Esophagus muscularis mucosa (tissue), 4 donors: ENCODE measurements at places on chromosomes 11 and 22.

DNA sequence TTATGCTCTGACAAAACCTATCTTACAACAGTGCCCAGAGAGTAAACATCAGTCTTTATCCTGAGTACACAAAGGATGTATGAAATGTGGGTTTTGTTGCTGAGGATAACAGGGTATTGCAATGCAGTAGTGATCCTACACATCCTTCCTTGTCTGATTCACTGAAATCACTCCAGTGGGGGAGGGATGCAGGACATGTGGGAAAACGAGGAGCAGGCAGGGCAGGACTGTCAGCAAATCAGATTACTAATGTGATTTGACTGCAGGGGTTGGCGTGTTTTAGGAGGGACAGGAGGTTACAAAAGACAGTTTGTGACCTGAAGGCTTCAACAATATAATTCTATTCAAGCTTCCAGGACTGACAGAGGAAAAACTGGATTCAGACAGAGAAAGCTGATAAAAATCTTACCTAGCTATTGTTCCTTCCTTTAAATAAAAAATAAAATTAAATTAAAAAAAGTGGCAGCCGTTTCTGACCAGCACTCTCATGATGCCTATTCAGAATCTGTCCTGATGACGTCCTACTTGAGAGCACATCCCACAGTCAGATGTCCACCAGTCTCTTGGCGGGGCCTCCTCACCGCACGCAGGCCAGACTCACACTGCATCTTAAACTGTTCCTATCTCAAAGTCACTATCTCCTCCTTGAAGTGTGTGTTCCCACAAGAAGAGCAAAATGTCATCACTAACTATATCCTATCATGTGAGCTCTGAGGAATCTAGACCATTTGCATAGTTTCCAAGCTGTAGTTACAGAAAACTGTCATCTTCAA lies 50.6 kb upstream of the MN1 start:
- no peak overlapping the region for H3K4me3 ChIP-seq
- no peaks in the 10 kb centered on the region for H3K27me3 ChIP-seq
- peak; percentile 50 for DNase-seq
- H3K4me1 ChIP-seq: peaks cover 13% of the 10 kb centered on the region

GRCh38 chr11:128416976-128417375 lies 170.4 kb downstream of the ETS1 start:
- peak overlapping the region; percentile 63 for H3K27ac ChIP-seq
- no peak overlapping the region for H3K4me3 ChIP-seq
- no peaks in the 10 kb centered on the region for H3K27me3 ChIP-seq
- H3K36me3 ChIP-seq: no peaks in the 10 kb centered on the region
- H3K4me1 ChIP-seq: peaks cover 3% of the 10 kb centered on the region
- no peak for DNase-seq

- H3K27ac ChIP-seq: no peak overlapping the region
- no peaks in the 10 kb centered on the region for H3K36me3 ChIP-seq
- no peak overlapping the region for H3K4me3 ChIP-seq
Observed at GRCh38 chr11:59243633-59244032, 30.9 kb upstream of the MPEG1 start.

GRCh38 chr22:43276321-43276720 lies 66.9 kb downstream of the SCUBE1 start:
- no peak overlapping the region for H3K27ac ChIP-seq
- no peak for DNase-seq
- H3K4me3 ChIP-seq: no peak overlapping the region
- peaks cover 28% of the 10 kb centered on the region for H3K4me1 ChIP-seq
- no peaks in the 10 kb centered on the region for H3K36me3 ChIP-seq
- no peaks in the 10 kb centered on the region for H3K27me3 ChIP-seq

- H3K4me1 ChIP-seq: peaks cover 9% of the 10 kb centered on the region
- H3K27ac ChIP-seq: no peak overlapping the region
- H3K27me3 ChIP-seq: no peaks in the 10 kb centered on the region
- no peak overlapping the region for H3K4me3 ChIP-seq
Observed at GRCh38 chr11:103844327-103845215, 191.9 kb upstream of the DDI1 start.

DNA sequence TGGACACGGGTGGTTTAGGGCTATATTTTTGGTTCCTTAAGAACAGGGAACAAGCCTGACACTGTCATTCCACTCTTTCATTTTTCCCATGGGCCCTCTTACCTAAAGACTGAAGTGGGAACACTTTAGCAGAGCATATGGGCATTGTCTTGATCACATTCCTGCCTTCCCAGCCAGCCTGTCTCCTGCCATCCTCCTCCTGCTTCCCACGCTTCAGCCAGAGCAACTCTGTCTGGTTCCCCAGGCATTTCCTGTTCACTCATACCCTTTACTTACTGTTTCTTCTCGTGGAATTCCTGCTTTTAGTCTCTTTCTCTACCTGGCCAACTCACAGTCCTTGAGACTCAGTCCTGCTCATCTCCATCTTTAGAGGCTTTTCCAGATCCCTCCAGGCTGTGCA lies 22.8 kb downstream of the MRPL16 start:
- DNase-seq: no peak
- no peaks in the 10 kb centered on the region for H3K27me3 ChIP-seq
- no peak overlapping the region for H3K4me3 ChIP-seq
- no peak overlapping the region for H3K27ac ChIP-seq
- H3K36me3 ChIP-seq: peaks cover 61% of the 10 kb centered on the region

DNA sequence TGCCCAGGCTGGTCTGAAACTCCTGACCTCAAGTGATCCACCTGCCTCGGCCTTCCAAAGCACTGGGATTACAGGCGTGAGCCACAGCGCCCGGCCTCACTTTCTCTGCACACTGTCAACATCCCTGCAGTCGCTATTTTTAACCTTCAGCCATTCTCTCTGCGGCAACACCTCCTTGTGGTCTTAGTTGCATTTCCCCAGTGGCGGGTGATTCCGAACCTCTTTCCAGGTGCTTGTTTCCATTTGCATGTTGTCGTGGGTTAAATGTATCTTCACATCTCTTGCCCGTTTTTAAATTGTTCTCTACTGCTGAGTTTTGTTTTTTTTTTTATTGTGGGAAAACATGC lies 2.2 kb upstream of the SCT start:
- peaks cover 27% of the 10 kb centered on the region for H3K27me3 ChIP-seq
- no peak for DNase-seq
- peak overlapping the region; percentile 69 for H3K27ac ChIP-seq
- peaks cover 5% of the 10 kb centered on the region for H3K36me3 ChIP-seq

DNA sequence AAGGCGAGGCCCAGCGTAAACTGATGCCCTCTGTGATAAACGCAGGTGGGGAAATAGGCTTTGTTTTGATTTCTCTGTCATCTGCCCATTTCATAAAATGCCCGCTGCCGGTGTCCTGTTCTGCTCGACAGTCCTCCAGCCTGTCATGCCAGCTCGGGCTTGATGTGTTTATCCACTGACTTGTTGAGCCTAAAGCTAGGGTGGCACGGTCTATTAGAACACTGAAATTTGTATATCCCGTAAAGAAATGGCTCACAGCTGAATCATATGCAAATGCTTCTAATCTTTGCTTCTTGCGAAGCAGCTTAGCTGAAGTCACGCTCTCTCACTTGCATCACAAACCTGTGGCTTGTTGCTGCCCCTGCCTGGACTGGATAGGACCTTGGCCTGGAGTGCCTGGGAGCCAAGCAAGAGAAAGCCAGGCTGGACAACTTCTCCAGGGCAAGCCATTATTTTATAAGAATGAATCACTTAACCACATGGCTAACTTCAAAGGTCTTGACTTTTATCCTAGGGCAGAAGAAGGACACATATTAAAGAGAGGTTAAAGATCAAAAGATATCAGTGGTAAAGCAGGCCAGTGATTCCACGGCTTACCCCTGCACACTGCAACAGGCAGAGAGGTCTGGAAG lies 33.1 kb downstream of the EHF start:
- H3K4me3 ChIP-seq: no peak overlapping the region
- no peak overlapping the region for H3K27ac ChIP-seq
- DNase-seq: no peak
